ENCODE measurements at places on chromosomes 5 and 9.

- DNase-seq: no peak
Observed at GRCh38 chr5:32581010-32581785, 4.2 kb upstream of the SUB1 start.

- DNase-seq: no peak
Observed at GRCh38 chr9:70324963-70325362, 66.2 kb downstream of the SMC5 start.

- no peak for DNase-seq
Observed at GRCh38 chr5:134582941-134583340, 49.7 kb downstream of the SAR1B start.

DNA sequence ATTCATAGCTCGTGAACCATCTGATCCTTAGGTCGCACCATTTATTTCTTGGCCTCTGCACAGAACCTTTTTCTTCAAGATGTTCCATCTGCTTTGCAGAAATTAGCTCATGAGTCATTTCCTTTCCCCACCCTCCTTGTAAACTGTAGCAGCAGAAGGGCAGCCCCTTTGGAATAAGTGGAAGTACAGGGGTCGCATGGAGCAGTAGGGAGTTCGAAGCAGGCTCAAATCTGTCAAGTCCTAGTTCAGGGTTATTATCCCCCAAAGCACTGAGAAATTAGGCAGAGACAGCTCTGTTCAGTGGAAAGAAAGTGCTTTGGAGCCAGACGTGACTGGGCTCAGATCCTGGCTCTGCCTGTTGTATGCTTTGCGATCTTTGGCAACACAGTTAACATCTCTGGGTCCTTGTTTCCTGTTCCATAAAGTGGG lies 84.2 kb downstream of the SGCD start:
- DNase-seq: no peak

DNA sequence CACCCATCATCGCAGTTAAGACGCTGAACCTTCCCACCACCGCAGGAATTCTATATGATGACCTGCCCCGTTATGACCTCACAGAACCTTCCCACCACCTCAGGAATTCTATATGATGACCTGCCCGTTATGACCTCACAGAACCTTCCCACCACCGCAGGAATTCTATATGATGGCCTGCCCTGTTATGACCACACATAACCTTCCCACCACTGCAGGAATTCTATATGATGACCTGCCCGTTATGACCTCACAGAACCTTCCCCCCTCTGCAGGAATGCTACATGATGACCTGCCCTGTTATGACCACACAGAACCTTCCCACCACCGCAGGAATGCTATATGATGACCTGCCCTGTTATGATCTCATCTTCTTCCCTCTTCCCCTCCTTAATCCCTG lies 64.3 kb downstream of the IRX1 start:
- no peak for DNase-seq

DNA sequence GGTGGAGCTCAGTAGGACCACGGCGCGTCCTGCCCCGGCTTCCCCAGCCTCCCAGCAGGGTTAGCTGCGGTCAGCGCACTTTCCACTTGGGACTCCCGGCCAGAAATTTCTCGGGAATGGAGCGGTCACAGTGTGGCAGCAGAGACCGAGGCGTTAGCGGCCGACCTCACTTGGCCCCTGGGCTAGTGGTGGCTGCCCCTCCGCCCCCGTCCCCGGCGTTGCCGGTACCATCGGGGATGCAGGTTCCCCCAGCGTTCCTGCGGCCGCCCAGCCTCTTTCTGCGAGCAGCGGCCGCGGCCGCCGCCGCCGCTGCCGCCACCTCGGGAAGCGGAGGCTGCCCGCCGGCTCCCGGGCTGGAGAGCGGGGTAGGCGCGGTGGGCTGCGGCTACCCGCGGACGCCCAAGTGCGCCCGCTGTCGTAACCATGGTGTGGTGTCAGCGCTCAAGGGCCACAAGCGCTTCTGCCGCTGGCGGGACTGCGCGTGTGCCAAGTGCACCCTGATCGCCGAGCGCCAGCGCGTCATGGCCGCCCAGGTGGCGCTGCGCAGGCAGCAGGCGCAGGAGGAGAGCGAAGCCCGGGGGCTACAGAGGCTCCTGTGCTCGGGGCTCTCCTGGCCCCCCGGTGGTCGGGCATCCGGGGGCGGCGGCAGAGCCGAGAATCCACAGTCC lies 460 bp downstream of the DMRTA1 start:
- no peak for DNase-seq

GRCh38 chr5:140134277-140134935 lies 8.7 kb downstream of the IGIP start:
- DNase-seq: no peak

DNA sequence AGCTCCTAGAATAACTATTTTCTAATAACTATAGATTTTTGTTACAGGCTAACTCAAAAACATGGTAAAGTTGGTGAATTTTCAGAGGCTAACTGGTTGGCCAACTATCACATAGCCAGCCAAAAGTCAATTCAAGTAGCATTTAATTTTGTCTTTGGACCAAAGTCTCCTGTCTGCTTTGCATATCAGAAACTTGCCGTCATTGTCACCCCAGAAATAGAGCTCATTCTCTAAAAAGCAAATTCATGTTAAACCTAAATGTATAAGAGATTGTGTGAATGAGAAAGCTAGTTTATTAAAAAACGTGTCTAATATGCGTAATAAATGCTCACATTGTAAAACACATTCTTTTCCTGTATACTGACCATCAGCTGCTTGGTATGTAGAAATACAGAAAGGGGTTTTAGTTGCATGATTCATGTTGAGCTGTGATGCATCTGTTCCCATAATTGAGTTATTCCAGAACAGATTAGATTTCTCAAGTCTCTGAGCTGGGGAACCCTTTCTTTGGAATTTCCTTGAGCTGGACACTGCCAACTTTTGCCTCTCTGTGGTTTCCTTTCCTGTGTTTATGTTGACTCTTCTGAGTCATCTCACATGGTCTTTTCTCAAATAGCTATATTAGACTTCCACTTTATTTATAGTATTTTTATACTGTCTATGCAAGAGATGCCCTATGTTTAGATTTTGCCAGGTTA lies 7.3 kb downstream of the SRFBP1 start:
- no peak for DNase-seq

- no peak for DNase-seq
Observed at GRCh38 chr5:156182174-156182967, 144.6 kb upstream of the SGCD start.
